ENCODE measurements at places on chromosomes 7 and 10.

GRCh38 chr10:17685233-17685840, 41.4 kb downstream of the STAM start:
- DNase-seq: no peak

- no peak for DNase-seq
Measured at GRCh38 chr10:43404704-43405084, 4.3 kb downstream of the HNRNPF start.

DNA sequence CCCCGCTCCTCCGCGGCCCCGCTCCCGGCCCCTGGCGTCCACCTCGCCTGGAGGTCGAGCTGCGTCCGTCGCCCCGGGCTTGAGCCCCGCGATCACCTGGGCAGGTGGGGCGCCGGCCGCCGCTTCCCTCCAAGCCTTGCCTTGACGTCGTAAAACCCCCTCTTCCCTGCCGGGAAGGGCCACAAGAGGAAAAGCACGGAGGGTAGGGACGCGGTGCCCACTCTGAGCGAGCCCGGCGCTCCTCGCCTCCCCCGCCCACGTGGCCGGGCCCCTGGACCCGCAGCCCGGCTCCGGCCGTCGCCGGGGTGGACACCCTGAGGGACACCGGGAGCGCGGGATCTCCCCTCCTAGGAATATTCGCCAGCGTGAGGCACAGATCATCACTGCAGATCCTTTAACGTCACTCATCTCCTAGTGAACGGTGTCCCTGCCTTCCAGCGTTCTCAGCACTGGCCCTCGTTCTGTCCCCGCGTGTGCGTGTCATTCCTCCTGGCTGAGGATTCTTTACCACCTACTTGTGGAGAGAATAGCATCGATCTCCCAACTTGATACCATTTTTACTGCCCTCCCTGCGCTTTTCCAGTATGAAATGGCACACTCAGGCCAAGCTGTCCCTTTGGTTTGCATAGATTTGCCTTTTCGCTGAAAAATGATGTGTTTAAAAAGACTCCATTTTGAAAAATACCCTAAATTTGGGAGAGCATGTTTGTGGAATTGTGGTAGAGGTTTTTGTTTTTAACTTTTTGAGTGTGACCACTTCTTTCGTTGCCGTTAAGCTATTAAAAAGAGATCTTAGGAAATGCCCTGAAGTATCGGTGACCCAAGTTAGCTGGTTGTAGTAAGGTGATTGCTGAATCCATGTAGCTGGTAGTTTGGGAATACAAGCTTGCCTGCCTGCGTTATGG, 649 bp downstream of the ACTR3B start:
- DNase-seq: no peak

DNA sequence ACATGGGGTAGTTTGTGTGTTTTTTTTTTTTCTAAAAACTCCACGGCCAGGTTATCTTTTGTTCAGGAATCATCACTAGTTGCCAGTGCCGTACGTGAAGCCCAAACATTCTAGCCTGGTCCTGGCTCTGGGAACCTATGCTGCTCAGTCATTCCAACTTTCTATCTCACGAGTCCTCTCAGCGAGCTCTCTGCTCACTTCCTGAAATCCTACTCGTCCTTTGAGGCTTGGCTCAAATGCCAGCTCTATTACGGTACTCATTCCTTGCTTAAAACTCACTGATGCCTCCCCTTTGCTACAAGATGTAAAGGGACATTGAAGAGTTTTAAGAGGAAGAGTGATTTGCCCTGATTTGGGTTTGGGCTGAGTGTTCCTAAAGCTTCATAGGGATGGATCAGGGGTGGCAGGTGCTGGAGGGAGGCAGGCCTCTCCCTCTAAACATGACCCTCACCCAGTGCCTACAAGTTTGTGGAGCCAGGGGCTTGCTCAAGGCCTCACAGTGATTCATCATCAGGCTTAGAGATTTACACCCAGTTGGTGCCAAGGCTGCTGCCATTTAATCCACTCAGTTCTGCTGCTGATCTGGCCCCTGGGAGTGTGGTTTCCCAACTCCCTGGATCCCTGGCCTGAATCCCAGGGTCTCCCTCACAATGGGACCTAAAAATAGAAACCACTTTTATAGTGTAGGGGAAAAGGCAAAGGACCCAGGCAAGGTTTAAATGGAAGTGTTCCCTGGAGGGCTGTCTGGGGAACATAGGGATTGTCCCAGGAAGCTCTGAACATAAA, 46.1 kb upstream of the R3HCC1L start:
- DNase-seq: no peak

DNA sequence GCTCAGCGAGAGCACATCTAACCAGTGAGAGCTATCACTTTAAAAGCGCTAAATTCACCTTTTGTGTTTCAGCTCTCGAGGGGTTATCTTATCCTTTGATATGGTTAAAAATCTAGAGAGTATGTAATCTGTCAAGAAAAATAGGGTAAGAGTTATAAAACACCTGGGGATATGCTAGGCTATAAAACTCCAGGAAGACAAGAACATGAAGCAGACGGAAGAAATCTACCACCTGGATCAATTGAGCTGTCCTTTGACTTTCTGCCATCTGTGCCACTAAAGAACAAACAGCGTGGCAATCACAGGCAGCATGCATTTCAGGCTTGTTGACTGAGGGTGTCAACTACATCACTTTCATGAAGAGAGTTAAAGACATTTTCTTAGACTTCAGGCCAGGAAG, 83.1 kb downstream of the ZNF248 start:
- DNase-seq: no peak

- DNase-seq: no peak
Measured at GRCh38 chr7:55970978-55971377, 6.6 kb downstream of the NIPSNAP2 start.

GRCh38 chr10:43444897-43445466, 8.1 kb downstream of the ZNF487 start:
- DNase-seq: no peak

GRCh38 chr10:122172361-122173008, 98.6 kb upstream of the BTBD16 start:
- DNase-seq: no peak

- no peak for DNase-seq
Measured at GRCh38 chr7:78041423-78041822, 242.8 kb downstream of the PHTF2 start.

DNA sequence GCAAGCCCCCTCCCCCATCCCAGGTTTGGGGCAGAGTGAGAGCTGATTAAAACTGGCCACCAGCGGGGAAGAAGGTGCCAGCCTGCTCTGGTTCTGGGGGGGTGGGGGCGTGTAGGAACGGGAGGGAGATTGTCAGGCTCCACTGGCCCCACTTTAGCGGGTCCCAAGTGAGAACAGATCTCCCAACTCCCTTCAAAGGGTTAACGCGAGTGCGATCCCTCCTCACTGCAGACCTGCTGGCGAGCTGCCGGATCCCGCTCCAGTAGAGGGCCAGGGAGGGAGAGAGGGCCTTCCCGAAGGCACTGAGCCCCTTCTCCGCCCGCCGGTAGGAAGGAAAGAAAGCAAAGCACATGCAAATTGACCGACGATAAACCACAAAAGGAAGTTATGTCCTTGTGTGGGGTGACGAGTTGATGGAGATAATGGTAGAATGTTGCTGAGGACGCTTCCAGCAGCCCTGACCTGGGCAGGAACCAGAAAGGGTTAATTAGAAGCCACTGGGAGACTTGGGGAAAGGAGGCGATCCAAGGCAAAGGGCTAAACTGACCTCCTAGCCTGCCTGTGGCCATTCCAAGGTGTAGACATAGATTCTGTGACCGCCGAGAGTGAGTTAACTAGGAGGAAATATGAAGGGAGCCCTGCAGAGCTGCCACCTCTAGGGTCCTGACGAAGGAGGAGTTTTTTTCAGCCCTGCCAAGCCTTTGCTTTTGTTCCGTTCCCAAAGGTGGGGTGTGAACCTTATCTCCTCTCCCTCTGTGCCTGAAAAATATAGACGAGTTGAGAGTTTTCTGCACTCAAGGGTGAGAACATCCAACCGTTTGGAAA, 1.5 kb downstream of the NRG3 start:
- DNase-seq: no peak

- no peak for DNase-seq
Measured at GRCh38 chr7:29424295-29424983, 139.2 kb upstream of the PRR15 start.

GRCh38 chr7:98520356-98520951, 96.6 kb upstream of the NPTX2 start:
- DNase-seq: no peak

GRCh38 chr7:44971902-44972441, 6.8 kb downstream of the MYO1G start:
- no peak for DNase-seq

DNA sequence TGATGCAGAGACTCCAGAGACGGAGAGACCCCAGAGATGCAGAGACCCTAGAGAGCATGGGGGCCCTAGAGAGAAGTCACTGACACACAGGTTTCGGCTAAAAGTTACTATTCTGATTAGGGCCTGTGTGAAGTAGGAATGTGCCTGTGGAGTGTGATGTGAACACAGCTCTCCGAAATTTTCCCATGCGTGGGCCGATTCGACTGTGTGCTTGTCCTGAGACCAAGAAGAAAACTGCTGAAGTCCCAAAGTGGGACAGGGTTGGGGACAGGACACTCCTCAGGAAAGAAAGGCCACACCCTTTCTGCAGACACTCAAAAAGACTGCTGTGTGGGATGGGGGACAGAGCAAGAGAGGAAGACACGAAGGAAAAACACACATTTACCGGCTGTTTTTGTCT, 533.5 kb downstream of the PTPRN2 start:
- DNase-seq: no peak

DNA sequence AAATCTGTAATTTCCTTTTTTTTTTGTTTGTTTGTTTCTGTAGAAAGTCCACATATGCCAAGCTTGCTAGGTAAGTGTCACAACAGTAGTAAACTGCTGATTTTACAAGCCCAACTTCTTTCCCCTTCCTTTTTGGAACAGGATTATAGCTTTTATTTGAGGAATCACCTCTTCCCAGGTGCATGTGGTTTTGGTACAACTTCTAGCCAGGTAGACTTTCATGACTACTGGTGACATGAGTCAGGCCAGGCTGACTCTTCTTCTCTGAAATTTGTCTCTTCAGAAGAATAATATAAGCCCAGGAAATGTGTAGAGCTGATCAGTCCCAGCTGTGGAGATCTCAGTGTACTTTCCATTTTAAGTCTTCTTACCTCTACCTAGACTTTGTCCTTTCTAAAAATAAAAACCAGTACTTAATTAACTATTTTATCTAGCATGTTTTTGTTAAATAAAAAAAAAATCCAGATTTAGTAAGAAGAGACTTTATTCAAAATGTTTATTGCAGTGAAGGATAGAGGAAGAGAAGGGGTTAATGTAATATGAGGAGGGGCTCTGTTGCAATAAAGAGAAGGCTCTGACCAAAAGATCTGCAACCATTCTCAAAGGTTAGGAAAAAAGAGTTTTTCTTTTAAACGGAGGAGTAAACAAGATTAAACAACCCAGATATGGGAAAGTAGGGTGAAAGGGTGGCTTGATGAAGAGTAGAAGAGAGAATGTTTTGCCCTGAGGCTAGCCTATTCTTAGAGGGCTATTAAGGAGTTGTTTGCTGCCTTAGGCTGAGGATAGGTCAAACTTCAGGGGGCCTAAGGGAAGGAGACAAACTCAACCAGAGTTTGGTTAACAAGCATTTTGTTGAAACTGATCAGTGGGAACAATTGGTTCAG, 664.2 kb downstream of the SORCS1 start:
- no peak for DNase-seq

GRCh38 chr10:90087197-90088023, 386.0 kb downstream of the KIF20B start:
- DNase-seq: peak; percentile 92

DNA sequence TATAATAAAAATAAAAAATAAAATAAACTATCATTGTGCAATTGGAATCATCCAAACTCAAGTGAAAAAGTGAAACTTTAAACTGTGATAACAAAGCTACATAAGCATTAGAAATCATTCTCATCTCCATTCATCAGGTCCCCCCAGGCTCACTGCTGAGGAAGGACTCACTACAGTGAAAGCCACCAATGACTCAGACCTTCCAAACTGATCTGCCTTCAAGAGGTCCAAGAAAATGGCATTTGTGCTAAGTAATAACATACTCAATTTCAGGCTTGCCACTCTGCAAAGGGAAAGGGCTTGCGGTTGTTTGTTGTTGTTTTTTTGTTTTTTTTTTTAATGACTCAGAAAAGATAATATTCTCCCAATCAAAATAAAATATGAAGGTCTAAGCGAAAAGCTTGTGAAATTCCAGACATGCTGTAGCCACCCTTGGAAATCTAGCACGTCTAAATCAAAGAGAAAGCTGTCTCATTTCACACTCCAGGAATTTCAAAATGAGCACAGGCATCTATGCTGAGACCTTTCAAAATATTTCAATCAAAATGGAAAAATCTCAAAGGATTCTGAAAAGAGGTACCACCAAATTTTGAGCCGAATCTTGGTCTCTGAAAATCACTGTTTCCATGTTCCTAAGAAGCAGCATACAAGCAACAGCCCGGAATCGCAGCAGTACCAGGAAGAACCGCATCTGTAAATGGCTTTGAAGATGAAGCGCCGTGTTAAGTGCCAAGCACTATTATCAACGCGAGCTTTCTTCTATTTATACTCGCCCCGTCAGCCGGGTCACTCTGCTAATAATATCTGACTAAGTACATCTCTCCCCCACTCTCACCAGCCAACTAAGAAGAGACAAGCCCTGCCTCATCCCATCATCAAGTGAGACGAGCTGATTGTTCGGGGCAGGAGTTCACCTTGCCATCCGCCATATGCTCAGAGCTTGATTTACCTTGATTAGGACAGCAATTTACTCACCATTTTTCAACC, 13.5 kb downstream of the SFMBT2 start:
- no peak for DNase-seq

DNA sequence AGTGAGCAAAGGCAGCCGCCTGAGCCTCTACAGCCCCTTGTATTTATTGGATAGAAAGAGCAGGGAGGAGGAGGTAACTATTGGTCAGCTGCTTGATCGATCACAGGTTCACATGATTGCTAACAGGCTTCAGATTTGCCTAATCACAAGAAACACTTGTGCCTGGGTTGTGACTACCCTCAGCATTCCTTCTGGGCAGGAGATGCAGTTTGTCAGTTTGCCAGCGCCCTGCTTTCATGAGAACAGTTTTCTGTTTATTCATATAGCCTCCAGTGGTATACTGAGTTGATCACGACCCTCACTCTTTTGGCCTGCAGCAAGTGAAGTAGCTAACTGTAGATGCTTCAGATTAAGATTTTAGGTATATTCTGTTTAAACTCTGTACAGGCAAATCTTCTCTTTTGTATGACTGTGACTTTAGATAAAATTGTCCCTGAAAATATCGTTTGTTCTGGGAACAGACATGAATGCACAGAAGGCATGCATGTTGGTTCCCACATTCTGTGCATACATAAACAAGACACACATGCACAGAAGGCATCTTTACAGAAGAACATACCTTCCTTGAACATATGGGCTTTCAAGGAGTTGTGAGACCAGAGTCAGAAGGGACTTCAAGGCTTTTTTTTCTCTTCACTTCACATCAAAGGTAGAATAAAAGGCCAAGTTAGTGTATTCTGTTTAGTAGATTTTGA, 422.4 kb upstream of the STEAP1 start:
- DNase-seq: no peak
